Activated T-cell treated with anti-CD3 and anti-CD28 coated beads for 4 hours (primary cell): ENCODE measurements at places on chromosomes 12 and 14.

GRCh38 chr12:115243933-115244628 lies 560.1 kb upstream of the TBX3 start:
- DNase-seq: no peak

- no peak for DNase-seq
Measured at GRCh38 chr12:132229926-132230325, 85.7 kb downstream of the NOC4L start.

GRCh38 chr12:80183939-80184338 lies 84.6 kb downstream of the OTOGL start:
- no peak for DNase-seq

- DNase-seq: no peak
Measured at GRCh38 chr12:2011643-2012607, 7.7 kb upstream of the DCP1B start.

DNA sequence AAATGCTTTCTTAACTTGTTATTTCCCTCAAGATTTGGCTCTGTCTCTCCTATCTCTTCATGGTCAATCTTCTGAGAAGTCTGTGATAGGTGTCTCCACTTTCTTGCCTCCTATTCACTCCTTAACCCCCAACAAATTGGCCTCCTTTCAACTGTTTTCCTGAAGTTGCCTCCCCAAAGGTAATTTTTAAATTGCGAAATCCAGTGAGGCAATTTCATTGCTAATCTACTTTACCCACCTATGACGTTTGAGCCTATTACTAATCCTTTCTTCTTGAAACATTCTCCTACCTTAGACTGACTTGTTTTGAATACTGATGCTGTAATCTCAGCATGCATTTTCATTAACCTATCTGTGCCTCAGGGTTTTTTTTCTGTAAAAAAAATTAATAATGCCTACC lies 6.0 kb upstream of the KCNH5 start:
- DNase-seq: no peak

GRCh38 chr12:41531147-41531829 lies 343.2 kb downstream of the PDZRN4 start:
- DNase-seq: no peak

DNA sequence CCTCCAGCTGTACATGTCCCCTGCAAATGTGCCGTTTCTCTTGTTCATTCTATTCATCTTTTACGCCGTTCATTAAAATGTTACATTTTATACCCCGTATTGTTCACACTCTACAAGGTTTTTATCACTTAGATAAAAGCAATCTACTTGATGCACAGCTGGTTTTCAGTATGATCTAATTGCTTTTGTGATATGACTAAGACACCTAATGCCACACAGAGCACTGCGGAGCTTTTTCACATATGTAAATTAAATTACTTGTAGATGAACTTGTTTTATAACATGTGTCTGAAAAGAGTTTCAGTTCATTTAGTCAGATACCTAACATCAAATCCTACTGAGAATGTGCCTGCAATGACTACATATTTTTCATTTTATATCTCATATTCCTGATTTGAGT lies 40.9 kb upstream of the RERGL start:
- no peak for DNase-seq

DNA sequence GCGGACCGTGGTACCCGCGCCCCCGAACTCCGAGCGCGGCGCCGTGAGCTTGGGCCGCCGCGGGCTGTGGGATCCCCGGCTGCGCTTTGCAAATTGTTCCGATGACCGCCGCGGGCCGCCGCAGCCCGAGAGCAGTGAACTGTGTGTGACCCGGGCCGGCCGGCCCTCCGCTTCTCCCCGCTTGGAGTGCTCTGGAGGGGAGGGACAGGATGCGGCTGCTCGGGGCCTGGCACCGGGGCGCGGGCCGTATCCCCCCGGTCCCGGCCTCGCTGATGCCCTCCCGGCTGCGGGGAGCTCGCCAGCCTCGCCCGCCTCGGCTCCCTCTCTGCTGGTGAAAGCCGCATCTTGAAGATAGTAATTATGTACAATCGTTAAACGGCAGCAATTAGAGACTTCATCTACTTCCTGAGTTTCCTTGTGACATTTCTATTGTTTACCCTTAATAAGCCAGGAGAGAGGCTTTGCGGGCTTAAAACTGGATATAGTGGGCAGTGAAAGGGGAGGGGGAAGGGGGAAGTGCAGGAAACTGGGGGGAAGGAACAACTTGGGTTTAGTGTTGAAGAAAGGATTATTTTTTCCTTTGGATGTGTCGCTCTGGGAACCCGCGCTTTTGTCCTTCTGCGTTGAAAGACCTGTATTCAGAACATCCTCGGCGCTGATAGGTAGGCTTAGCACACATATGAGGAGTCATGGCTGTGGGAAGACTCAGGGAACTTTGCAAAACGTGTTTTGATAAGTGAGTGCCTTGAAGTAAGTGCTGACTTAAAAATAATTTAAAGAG lies 1.2 kb downstream of the PELI2 start:
- no peak for DNase-seq

DNA sequence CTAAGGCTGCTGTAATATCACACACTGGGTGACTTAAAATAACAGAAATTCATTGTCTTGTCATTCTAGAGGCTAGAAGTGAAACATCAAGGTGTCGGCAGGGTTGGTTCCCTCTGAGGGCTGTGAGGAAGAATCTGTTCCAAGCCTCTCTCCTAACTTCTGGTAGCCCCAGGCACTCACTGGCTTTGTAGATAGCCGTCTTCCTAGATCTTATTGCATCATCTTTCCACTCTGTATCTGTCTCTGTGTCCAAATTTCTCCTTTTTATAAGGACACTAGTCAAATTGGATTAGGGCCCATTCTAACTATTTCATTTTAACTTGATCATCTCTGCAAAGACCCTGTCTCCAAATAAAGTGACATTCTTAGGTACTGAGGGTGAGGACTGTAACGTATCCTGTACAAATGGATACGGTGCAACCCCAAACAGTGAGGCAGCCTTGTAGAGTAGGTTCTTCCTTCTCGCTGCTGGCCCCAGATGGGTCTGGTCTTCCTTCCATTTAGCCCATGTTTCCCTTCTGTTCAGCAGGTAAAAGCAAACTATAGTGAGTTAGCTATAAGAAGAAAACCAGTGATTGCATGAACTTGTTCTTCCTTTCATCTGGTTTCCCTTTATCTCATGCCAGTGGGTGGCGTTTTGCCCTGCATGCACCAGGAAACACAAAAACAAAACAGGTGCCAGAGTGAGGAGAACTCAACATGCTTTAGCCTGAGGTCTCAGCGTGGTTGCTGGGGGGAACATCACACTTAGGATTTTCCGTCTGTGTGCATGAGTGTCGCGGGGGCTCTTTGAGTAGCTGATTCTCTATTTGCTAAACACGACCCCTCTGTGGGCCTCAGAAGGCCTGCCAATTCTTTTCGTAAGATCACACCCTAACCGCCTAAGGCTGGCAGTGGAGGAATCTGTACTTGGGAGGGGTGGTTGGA lies 19.5 kb downstream of the TTC9 start:
- DNase-seq: peak; percentile 20

GRCh38 chr12:54628186-54628846 lies 6.4 kb downstream of the LACRT start:
- no peak for DNase-seq

DNA sequence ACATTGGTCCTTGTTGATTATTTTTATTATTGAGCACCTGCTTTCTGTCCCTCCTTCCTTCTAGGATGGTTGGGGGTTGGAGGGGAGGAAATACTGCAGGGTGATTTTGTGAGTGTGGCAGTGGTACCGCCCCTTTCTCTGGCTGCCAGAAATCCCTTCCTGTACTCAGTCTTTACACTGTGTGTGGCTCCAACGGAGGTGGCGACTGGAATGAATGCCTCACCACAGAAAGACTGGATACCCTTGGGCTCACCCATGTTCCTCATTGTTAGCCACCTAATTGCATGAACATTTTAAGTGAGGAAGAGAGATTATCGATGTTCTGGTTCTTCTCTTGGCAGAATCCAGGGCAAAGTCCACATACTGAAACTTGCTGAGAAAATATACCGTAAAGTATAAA lies 272.0 kb upstream of the E2F7 start:
- no peak for DNase-seq

DNA sequence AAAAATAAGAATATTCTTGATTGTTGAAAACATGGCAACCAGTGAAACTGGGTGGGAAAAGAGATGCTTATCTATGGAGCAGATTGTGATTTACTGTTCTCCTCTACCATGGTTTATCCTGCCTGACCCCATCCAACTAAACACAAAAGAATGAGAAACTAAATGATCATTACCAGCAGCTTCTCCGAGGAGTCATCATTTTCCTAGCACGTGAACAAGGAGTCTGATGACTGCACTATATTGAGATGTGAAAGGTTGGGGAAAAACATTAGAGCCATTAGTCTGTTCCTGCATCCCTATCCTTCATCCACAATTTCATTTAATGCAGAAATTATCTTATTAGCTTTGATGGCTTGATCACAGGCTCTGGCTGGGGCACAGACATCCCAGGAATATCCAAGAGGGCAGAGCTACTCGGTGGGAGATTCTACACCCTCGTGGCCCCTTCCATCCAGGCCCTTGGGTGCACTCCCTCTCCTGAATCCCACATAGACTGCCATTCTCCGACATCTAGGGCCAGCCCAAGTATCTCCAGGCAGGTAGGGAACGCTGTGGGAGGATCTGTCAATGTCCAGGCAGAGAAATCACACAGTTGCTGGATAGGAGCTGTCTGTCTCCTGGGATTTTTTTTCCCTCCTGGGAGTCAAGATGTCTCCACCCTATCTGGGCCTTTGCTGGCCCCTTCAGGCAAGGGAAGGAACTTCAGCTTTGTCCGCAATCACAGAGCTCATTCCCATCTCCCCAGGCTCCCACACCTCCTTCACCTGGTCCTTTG lies 43.3 kb upstream of the DHRS4 start:
- DNase-seq: no peak

GRCh38 chr12:122875590-122876220 lies 20.2 kb downstream of the VPS37B start:
- no peak for DNase-seq

- no peak for DNase-seq
Measured at GRCh38 chr12:110791589-110791988, 48.9 kb upstream of the PPP1CC start.

- no peak for DNase-seq
Measured at GRCh38 chr14:53209370-53209769, 56.2 kb upstream of the DDHD1 start.

DNA sequence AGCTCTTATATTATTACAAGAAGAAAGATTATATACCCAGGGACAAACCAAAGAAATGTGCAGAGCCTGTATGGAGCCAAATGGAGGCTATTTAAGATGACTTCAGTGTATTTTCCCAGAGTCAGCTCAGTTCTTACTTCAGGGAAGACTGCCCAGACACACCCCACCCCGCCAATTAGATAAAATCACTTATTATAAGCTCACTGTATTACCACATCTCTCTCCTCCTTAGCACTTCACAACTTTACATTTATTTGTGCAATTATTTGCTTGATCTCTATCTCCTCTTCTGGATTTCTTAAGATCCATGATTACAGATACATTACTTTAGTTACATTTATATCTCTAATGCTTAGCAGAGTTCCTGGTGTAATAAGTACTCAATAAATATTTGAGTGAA lies 24.7 kb upstream of the WDR89 start:
- no peak for DNase-seq

DNA sequence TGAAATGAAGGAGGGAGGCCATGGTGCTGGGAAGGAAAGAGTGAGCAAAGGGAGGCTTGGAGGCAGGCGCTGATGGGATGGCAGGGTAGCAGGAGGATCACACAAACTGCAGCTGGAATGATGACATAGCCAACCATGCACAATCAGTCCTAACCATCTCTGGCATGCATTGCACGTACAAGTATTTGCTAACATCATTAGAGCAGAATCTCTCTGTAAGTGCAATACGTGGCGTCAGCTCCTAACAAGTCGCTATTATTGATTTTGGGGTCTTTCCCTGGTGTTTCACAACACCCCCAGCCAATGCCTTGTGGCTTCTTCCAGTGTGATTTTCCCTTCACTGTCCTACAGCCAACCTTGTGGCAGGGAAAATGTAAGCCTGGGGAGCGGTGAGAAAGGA lies 18.5 kb downstream of the BDKRB1 start:
- no peak for DNase-seq

- no peak for DNase-seq
Measured at GRCh38 chr12:2318286-2318685, 265.5 kb downstream of the CACNA1C start.

DNA sequence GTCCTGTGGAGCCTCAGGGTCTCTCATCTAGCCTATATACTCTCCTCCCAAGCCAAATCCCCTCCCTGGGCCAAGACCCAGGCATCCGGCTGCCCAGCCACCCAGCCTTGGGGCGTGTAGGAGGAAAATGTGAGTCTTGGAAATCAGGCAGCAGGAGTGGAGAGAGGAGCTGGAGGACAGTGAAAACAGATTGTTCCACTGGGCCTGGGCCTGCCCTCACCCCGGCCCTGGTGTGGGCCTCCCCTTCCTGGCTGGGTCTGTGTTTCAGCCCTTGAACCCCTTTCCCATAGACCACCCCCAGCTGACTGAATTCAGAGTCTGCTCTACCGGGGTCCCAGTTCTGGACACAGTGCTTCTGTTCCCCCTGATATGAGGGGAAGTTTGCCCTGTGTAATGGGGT lies 6.7 kb downstream of the ITGA5 start:
- DNase-seq: no peak

- DNase-seq: no peak
Measured at GRCh38 chr14:32980902-32981501, 42.3 kb downstream of the NPAS3 start.

DNA sequence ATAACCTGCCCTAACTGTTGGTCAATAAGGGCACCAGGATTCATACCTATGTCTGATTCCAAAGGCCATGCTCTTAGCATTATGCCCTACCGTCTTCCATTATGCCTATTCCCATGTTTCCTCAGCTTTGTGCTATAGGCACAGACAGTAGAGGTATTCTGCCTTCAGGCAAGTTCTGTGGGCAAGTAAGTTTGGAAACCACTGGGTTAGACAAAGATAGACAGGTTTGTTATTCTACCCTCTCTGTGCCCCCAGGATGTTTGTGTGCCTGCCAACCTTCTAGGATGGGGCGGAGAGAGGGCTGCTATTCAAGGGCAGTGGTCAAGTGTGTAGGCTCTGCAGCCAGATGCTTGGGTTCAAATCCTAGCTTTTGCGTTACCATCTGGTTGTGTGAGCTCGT lies 4.6 kb downstream of the RAPGEF3 start:
- DNase-seq: no peak
